ENCODE measurements at places on chromosomes 6 and 20.
A peak's percentile ranks its signal among the peaks of the same experiment; 100 is the strongest.

GRCh38 chr6:140970485-140970884, 1162.2 kb upstream of the GJE1 start:
- no peak for DNase-seq

GRCh38 chr20:58546756-58547622, 31.8 kb upstream of the APCDD1L start:
- DNase-seq = peak; percentile 38

GRCh38 chr6:22326500-22326899, 29.7 kb upstream of the PRL start:
- DNase-seq = peak; percentile 58

DNA sequence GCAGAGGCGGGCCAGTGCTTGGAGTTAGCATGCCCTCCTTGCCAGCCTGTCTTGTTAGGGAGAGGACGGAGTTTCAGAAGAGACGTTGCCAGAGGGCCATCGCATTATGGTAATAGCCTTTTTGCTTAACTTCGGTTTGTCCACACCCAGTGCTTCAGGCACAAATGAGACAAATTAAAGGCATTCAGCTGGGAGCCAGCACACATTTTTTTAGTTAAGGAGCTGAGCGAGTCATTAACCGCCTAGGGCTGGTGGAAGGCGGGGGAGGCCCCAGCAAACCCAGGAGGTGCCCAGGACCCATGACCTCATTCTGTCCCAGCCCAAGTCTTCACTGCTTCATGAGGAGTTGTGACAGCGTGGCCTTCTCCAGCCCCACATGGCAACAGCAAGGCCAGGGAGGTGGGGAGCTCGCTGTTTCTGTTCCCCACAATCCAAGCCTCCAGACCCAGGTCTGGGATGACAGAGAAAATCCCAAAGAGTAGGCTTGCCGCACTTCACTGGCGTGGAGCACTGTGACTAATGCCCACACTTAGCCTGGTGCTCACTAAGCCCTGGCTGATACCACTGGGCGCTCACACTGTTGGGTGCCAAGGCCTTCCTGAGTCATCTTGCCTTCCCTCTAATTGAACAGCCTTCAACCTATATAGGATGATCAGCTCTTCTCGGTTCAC, 237.1 kb downstream of the ANKRD60 start:
- DNase-seq = no peak

GRCh38 chr20:53001498-53002301, 29.5 kb downstream of the TSHZ2 start:
- DNase-seq = no peak

- DNase-seq = no peak
Measured at GRCh38 chr6:88493717-88494116, 327.6 kb upstream of the CNR1 start.

- DNase-seq = no peak
Measured at GRCh38 chr6:169141671-169142537, 111.7 kb downstream of the THBS2 start.

GRCh38 chr20:36101192-36101591, 53.3 kb upstream of the EPB41L1 start:
- DNase-seq = peak; percentile 20

DNA sequence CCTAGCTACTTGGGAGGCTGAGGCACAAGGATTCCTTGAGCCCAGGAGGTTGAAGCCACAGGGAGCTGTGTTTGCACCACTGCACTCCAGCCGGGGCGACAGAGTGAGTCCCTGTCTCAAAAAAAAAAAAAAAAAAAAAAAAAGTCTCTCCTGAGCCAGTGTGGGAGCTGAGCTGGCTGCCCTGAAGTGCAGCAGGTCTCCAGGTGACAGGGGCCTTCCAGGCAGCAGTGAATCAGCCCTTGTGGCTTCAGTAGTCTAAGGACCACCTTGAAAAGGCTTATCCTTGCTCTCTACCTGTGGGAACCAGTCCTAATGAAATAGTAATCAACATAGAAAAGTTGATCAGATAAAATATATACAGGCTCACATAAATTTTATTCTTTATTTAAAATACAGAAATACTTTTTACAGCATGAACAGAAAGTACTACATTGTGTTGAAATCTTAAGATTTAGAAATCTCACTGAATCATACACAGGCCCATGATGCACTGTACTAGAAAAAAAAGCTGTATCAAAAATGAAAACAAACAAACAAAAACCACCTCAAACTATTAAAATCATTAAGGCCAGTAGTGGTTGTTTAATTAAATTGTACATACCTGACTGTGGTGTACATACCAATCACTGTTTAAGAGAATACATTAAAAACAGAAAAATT, 128.9 kb downstream of the SCML4 start:
- DNase-seq = no peak

DNA sequence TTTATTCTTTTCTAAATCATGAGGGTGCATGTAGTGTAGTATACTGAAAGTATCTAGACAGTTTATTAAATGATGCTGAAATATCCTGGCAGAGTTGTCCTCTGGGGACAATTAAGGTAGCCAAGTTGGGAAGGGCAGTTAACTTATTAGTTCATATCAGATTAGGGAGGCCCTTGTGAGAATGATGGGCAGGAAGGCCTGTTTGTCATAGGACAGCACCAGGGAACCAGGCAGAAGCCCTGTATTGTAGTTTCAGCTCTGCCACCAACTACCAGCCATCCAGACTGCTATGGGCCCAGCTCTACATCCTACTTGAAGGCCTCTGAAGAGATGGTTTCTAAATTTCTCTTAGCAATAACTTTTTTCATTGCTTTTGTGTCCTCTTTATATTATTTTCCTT, 4.0 kb downstream of the MYLIP start:
- DNase-seq = peak; percentile 60

DNA sequence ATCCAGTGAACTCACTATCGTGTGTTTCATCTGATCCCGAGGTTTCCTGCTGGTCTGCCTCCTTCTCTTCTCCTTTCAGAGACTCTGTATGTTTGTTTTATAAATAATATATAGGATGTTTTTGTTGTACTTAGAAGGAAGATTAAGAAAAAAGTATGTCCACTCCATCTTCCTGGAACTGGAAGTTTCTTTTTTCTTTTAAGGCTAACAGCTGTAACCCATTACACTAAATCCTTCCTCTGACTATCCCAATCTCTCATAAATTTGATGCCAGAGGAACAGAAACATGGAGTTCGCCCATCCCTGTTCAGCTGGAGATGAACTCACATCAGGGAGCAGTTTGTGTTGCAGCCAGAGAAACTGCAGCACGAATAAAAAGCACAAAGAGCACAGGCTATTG, 20.7 kb downstream of the RIPK1 start:
- DNase-seq = no peak

DNA sequence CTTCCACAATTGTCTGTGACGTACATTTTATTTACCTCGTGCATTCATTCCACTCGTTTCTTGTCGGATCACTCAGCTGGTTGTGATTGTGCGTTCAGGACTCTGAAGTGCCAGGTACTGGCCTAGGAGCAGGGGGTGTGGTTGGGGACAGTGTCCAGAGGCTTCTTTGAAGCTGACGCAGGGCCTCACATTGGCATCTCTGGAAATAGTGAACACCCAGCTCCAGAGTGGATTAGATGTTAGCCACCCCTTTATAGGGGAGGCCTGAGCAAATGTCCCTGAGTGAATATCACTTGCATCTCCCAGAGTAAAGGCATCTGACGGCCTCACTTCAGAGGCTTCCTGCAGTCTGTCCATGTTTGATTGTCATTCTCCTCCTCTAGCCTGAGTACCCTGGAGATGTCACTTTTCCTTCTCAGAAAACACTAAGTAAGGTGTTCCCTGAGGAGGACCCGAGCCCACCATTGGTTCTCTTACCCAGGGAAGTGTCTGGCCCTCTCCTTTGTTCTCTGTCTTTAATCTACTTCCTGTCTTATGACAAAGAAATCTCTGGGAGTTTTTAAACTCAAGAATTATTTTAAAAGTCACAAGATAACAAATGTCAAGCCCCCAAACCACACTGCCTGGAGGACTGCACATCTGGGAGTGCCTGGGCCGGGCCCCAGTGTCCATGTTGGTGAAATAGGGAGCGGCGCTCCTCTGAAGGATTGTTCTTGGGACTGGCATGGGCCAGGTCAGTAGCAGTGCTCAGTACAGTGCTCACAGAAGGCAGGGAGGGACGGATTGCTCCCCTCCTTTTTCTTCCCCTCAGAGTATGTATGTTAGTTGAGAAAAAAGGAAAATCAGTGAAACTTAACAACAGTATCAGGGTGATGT, 10.8 kb downstream of the STX16 start:
- DNase-seq = no peak

GRCh38 chr6:98039904-98040607, 757.0 kb upstream of the MMS22L start:
- DNase-seq = no peak

DNA sequence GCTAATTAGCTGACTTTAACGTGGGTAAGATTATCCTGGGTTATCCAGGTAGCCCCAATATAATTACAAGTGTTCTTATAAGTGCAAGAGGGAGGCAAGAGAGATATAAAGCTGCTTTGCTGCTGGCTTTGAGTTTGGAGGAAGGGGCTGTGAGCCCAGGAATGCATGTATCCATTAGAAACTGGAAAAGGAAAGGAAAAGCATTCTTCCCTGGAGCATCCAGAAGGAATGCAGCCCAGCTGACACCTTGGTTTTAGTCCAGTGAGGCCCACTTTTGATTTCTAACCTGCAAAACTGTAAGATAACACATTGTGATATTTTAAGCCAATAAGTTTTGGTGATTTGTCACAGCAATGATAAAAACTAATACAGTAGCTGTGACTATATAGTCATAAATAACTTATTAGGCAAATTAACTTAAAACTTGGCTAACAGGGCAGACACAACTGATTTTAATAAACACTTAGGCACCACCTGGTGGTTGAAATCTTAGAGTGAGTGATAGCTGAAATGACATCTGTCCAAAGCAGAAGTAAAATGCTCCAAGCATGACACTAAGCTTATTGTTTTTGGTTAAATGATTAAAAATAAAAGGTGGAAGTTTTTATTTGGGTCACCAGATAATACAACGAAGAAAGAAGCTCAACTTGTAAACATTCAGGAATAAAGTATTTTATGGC, 35.6 kb downstream of the ADGRF4 start:
- no peak for DNase-seq

GRCh38 chr6:85124472-85125354, 325.2 kb upstream of the NT5E start:
- no peak for DNase-seq

DNA sequence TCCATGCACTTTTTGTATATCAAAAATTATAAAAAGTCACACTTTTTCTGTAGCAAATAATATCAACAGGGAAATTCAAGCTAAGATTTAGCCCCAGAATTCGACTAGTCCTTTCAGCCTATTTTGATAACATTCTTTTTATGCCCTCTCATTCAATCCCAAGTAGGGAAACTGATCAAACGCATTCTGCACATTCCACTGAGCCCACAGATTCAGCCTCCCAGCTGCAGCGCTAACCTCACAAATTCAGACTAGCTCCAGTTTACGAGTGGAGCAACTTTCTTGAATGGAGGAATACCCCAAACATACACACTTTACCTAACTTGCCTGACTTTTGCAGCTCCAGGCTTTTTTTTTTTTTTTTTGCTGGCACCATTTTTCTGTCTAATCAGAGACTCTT, 70.3 kb upstream of the HEY2 start:
- DNase-seq = no peak

DNA sequence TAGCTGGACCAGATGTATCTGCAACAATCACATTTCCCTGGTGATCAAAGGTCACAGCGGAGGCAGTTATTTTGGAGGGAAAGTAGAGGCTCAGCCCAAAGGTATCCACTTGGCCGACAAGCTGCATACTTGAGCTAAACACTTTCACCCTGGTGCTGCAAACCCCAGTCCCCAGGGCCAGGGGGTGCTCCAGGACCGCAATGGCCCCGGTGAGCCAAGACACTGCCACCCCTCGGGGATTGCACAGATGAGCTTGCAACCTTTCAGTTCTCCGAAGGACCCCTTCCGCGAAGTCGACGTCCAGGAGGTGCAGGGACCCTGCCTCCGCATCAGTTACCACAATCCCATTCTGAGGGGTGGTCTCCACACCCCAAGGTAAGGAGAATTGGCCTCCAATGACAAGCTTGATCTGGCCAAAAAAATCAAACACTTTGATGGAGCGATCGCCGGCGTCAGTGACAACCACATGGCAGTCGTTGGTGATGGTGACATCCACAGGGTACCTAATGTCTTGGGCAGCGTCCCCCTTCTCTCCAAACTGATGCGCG, 823 bp downstream of the NHLRC1 start:
- DNase-seq = no peak
